ENCODE measurements at places on chromosomes 3 and 15.

GRCh38 chr3:69972672-69973071 is 26.9 kb upstream of the SAMMSON start:
- no peak for DNase-seq

- DNase-seq, result no peak
Measured at GRCh38 chr3:133573629-133574194, at the start of gene CDV3. Gene CDV3 (plus strand): TSS chr3:133573686. CDS start chr3:133574045, 359 bp downstream.

DNA sequence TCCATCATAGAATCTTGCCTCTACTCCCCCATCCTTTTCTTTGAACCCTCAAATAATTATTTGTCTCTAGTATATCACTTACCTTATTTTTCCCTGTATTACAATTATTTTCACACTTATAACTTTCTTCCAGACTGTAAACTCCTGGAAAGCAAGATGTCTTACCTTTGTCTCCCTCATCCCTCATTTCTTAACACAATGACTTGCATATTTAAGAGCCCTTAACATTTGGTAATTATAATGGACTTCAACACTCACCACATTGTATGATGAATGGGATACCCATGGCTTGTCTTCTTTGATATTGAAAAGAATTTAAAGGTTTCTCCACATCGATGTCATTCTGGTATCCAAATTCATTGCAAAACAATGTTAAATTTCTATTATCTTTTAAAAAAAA is 81.4 kb upstream of the GUCA1C start:
- DNase-seq, result no peak

DNA sequence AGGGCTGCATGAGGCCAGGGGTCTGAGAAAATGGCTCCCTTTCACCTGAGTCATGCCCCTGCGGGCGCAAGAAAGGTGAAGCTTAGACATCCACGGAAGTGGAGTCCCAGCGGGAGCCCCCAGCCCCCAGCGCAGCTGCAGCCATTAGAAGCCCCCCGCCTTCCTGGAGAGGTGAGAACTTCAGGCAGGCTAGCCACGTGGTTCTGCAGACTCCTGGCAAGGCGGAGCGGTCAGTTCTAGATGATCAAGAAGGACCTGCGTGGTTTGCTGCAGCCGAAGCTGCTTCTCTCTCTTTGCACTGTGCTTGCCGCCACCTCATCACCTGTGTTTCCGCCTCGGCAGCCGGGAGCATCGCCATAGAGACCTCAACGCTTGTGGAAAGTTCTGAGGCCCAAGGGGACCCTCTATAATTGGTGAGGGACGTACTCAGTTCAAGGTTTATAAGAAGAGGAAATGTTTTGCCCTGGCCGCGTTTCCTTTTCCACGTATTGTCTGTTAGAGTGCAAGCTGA is 15.8 kb upstream of the KCNMB3 start:
- no peak for DNase-seq

DNA sequence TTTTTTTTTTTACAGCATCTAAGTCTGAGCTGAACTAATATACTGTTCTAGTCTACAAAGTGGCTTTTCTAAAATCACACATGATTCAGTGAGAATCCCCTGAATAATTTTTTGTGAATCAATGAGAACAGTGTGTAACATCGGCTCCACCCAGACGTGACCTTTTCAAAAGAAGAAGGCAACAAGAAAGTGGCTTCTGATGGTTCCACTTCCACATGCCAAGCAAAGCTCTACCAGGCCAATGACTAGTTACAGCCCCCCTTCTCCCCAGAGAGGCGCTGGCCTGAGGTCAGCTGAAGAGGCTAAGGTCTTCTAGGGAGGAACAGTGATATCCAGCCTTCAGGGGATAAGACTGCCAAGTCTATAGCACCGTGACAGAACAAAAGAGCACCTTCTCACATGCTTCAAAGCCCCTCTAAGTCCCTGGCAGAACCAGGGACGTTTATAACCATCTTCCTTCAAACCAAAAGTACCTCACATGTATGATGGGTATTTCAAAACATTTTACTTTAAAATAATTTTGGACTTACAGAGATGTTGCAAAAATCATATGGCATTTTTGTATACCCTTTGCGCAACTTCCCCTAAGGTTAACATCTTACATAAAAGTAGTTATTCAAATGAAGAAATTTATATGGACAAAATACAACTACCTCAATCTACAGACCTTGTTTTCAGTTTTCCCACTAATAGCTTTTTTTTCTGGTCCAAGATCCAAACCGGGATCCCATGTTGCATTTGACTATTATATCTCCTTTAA is 177.9 kb downstream of the OSBPL10 start:
- DNase-seq, result no peak

DNA sequence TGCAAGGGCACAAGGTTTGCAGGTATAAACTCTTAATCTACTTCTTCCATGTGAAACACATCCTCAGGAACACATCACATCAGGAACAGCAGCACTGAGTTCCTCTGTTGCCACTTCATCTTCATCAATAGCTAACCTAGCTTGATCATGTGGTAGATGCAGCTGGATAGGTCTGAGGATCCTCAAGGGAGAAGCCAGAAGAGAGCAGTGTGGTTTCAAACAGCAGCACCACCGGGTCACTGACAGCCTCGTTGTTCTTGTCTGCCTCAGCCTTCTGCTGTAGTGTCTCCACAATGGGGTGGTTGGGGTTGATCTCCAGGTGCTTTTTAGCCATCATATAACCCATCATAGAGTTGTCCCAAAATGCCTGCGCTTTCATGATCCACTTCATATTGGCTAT is 58.8 kb downstream of the ADAM10 start:
- no peak for DNase-seq
